GM20000 (cell line): ENCODE measurements at places on chromosomes 3 and 15.

DNA sequence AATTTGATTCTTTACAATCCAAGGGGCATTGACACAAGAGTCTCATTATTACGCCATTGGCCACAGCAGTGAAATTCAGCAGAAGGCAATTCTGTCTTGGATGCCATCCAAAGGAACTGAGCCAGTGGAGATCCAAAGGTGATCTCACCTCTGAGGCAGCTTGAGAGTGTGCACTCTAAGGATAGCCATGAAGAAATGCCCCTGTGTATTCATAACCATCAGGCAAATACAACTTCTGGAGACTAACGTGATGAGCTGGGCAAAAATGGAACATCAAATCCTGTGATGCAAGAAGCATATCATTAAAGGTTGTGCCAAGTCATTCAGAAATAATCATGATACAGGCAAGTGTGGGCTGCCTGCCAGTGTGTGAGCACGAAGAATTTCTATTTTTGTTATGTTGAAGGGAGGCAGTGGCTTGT lies 41.4 kb downstream of the ROBO2 start:
- no peak for DNase-seq

DNA sequence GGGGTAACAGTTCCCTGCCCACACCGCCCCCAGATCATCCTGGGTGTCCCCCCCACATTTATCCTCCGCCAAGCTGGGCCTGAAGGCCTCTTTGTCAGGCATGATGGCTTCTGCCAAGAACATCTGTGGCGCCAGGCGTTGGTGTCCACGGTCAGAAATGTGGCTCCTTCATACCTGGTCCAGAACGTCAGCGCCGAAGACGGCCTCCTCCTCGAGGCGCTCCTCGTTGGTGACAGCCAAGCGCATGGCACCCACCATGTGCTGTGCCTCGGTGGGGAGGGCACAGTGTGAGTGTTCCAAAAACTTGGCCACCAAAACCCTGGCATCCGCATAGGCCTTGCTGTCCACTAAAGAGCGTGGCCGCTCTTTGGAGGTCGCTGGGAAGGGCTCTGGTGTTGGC lies 146.5 kb downstream of the NSMCE3 start:
- no peak for DNase-seq

DNA sequence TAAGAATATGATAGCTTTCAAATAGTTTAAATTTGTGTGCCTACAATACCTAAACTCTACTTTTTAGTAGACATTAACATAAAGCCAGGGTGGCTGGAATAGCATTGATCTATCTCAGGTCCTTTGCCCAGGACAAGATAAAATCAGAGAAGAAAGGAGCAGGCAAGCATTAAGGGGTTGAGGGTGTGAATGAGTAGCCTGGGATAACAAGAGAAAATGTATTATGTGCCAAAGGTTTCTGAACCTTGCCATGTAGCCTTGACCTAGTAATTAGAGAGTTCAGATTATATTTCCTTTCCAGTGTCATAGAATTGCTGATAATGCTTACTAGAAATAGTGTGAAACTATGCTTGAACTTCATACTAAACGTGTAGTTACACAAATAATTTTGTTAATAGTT lies 22.9 kb downstream of the ATP11B start:
- DNase-seq = no peak

- no peak for DNase-seq
Measured at GRCh38 chr3:50190936-50191660, at the start of gene GNAT1. Gene GNAT1 (plus strand): TSS chr3:50191610. CDS start chr3:50191726, 116 bp downstream.

- DNase-seq = no peak
Measured at GRCh38 chr3:1798711-1799405, 299.8 kb upstream of the CNTN4 start.

DNA sequence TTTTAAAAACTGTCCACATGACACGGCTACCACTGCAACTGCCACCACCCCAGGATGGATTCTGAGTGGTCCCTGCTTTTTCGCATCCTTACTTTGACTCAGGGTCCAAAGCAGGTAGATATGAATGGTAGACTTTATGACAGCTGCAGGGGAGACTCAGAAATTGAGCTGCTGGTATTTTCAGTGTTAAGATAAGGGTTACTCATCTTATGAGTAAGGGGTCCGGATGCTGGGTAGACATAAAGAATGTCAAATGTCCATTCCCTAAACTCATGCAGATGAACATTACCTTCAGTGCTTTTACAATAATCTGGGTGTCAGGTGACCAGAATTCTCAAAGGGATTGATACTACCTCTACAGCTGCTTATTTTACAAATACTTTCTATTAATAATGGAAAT lies 25.9 kb upstream of the BBX start:
- no peak for DNase-seq

DNA sequence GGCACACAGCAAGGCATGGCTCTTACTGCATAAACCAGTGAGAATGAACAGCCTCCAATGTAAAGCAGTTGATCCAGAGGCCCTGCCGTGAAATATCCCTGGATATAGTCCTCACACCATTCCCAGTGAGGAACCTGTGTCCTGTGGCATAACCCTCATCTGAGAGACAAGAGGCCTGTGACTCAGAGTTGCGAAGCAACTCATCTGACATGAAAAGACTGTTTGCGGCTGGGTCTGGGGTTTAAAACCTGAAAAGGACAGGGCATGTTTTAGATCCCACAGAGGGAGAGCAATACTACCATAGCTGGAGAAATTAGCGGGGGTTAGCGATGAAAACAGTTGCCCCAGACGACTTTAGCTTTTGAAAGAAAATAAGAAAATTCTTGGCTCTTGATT lies 165.3 kb upstream of the BHLHE40 start:
- DNase-seq = no peak

DNA sequence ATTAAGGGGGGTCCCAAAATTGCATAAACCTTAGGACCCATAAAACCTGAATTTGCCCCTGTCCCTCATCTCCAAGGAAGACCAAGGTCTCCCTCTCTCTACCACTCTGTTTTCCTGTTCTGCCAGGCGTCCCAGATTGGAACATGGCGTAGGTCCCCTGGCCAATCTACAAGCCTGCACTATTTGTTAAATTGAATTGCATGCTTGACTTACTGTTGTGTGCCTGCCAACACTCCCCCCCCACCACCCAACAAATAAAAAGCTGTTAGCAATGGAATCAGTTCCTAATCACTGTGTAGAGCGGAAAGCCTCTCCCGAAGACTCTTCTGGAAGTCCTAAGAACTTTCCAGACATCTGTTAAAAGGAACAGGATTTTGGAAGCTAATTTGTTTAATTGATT lies 11.7 kb downstream of the CTXND1 start:
- no peak for DNase-seq
